Thyroid gland (tissue), 4 donors: ENCODE measurements at places on chromosomes 3 and 15.

DNA sequence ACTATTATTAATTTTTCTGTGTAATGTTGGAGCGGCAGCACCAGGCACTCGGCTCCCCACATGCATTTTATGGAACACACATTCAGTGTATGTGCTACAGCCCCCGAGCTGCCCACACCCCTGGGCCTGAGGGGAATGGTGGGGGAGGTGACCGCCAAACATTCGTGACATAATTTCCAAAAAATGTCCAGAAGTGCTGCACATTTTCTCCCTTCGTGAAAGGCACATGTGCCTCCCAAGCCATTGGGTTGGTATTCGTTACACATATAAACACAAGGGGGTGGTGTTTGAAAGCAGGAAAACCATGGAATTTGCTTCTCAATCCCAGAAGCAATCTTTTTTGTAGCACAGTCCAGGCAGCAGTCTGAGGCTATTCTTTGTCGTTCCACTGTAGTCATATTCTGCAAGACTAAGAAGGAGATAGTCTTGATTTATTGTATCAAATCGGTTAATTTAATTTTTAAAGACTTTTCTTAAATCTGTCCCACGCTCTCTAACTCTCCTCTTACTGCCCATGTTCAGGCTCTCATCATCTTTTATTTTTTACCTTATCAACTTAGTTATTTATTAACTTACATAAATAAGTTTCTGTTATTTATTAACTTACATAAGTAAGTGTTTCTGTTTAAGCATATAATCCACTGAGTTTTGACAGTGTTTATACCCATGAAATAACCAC lies 39.2 kb upstream of the POLR2M start:
- DNase-seq = no peak

DNA sequence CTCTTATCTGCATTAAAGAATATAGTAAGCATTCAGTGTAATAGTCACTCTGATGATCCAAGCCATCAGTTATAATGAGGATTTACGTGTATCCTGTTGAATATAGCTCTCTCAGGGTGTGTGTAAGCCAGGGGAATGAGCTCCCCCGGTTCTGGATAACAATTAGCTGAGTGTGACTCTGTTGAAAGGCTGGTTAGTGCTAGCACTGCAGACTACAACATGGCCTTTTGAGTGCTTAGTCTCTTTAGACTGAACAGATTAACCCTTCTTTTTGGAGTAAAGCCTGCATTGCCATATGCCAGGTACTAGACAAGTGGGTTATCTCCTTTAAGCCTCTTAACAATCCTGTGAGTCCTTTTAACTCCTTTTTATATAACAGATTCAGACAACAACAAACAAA lies 119.5 kb downstream of the TMEM108 start:
- DNase-seq = no peak

- DNase-seq = peak; percentile 73
These were observed 203.7 kb downstream of the SLC9A9 start for GRCh38 chr3:143644370-143645089.

GRCh38 chr15:49137861-49138260 lies 17.5 kb downstream of the COPS2 start:
- DNase-seq = no peak

DNA sequence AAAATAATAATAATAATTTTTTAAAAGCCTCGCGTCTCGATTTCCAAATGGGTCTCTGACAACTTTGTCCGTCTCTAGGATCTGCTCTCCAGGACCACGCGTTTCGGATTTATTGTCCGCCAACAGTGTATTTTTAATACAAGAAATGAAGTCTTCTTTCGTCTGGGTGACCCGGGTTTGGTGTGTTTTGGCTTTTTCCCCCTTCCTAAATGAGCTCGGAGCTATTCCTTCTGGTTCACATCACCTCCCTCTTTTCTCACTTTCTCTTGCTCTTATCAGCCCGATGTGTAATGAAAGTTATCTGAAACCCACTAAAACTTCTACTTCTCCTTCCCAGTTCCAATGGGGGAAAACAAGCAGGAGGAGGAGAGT lies 516.7 kb downstream of the MECOM start:
- DNase-seq = no peak

DNA sequence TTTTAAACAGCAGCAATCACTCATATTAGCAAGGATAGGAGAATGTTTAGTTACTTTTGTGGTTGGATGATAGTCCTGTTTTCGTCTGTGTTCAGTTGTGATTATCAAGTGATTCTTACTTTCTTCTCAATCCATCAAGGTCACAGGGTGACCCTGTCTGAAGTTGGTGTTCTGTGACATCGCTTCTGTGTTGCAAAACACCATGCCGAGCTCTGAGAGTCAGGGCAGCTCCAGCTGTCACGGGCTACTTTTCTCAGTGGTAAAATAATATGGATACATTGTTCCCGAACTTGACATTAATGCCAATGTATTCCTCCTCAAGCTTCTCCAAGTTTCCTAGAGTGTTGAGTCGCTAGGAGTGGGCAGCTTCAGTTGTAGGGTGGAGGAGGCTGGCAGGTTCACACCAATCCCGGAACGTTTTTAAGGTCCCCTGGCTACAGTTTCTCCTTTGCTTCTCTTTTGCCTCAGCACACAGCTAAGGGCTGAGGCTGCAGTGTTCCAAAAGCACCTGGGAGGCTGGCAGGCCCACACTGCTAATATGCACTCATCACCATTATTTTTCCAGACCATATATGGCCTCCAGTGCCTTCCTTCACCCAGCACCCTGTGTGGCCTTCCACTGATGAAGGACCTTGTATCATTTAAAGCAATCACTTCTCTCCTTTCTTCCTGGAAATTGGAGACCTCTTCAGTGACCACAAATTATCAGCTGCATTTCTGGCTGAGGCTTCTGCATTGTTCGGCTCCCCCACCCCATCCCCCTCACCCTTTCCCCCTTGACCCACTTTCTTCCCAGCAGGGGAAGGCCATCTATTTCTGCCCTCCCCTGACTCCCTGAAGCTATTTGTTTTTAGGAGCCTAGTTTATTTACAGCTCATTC lies 25.8 kb downstream of the COLQ start:
- DNase-seq = no peak

DNA sequence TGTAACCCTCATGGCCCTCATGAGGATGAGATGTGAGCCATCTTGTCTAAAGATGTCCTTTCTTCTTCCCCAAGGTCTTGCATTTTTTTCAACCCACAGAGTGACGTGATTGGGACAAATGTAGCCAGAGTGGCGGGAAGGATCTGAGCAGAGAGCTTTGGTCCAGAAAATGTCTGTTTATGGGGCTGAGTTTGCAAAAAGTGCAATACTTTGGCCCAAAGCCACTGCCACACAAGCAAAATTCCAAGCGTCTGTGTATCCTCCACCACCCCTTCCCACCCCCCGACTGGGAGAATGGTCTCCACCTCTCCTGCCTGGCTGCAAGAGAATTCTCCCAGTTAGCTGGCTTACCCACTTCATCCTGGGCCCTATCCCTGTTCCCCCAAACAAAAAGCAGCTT lies 246.9 kb upstream of the LRIG1 start:
- no peak for DNase-seq

DNA sequence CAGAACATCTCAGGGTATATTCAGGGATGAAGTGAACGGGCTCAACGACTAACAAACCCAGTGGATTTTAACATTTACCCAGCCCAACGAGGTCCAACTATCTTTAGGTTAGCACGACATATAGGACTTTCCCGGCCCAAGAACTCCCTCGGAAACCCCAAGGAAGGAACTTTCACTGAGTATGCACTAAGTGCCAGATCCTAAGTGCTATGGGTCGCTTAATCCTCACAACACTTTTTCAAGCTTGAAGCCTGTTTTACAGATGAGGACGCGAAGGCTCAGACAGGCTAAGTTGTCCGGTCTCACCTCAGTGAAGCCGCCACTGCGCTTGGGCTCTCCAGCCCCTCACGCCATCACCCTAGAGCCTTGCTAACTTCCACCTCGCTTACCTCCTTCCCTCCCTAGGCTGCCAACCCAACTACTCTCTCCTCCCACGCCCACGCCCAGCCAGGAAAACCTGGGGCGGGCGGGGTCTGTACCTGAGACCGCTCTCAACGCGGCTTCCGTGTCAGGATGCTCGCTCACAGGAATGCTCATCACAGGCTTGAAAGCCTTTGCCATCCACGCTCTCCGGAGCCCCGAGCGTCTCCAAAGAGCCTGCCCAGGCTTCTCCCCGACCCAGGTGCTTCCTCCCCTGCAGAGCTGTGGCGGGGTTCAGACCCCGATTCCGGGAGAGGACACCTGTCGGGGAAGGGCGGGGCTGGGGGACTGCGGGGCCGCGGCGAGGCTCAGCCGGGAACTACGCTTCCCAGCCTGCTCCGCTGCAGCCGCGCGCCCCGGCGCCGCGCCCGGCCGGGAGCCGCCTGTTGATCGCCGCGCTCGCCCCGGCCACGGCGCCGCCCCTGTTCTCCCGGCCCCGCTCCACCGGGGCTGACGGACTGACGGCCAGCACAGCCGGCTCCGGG lies at the start of gene TMOD2:
TMOD2 (plus strand) TSS at position 806 of the 905 bp plus-strand sequence. CDS start 14,845 bp downstream, outside the sequence.
- peak; percentile 55 for DNase-seq

DNA sequence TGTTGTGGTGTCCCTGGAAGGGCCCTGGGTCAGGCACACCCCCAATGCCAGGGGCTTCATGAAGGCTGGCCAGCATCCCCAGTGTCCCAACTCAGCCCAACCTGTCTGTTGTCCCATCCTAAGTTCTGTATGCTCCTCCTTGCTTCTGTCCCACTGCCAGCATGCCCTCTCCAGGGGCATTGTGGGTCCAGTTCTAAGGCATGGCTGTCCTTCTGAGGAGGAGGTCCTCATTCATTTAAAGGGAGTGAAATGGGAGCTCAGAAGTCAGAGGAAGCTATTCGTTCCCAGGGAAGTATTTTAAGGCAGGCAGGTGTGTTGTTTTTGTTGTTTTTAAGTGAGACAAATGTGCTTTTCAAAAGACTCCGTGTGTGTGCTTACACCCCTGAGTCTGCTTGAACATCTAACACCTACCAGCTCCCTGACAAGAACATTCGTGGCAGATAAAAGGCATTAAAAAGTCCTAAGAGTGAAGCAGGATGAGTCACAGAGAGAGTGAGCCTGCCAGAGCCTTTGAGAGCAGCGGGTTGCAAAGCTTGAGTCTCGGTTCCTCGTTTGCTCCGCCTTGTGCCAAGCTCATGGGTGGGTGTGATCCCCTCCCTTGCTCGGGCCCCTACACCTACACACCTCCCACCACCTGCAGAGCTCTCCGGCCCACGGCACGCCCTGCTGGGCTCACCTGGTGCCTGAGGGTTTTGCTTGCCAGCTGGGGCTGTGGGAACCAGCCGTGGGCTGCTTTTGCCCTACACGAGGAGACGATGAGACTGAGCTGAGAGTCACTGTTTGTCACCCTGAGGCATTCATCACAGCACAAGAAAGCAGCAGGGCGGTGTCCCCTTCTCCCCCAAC lies 183.4 kb upstream of the TOPAZ1 start:
- DNase-seq = peak; percentile 80
